ENCODE measurements at places on chromosomes 16 and 17. TPM values are rescaled to one million over a fixed set of nuclear protein-coding genes. Genes with fewer than 3 reads are reported as not detected.
A peak's percentile ranks its signal among the peaks of the same experiment; 100 is the strongest.

- H3K36me3 ChIP-seq = no peaks in the 10 kb centered on the region
- DNase-seq = no peak
- no peaks in the 10 kb centered on the region for H3K4me1 ChIP-seq
- H3K27ac ChIP-seq = no peak overlapping the region
- no peaks in the 10 kb centered on the region for H3K27me3 ChIP-seq
- no peak overlapping the region for H3K4me3 ChIP-seq
These were observed 7.9 kb downstream of the UMOD start for GRCh38 chr16:20344611-20345010.

- H3K27me3 ChIP-seq = no peaks in the 10 kb centered on the region
- no peaks in the 10 kb centered on the region for H3K36me3 ChIP-seq
- DNase-seq = peak; percentile 77
- peaks cover 7% of the 10 kb centered on the region for H3K4me1 ChIP-seq
- H3K27ac ChIP-seq = peak overlapping the region; percentile 52
These were observed 723 bp downstream of the TRIM37 start for GRCh38 chr17:59105852-59106462.

DNA sequence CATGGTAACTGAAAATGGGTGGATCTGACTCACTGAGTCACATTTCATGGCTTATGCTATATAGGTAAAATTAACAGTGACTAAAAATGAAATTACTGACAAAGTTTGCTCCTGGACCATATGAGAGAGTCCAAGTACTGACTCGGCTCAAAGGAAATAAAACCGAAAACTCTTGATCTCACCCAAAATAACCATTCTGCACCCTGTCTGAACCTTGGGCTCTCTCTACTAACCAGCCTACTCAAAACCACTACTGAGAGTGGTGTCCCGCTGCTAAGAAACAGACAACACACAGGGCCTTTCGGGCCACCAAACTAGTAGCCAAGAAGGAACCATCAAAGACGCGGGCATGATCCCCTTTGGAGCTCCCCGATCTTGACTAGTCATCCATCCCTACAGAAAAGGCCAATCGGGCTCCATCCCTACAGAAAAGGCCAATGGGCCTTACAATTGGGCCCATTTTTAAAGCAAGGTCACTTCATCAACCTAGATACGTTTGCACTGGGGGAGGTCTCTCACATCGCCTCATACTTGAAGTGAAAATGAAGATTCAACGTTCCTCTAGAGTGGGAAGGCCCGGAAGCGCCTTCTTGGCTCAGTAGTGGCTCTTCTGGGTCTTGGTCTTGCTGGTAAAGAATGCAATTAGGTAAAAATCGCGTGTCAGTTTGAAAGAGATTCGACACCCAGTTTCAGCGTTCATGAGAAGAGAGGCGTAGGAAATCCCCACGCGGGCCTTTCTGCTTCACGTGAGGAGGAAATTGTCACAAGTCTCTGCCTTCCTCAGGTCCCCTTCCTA, 720 bp upstream of the ZPBP2 start:
- DNase-seq = no peak
- no peaks in the 10 kb centered on the region for H3K4me1 ChIP-seq
- H3K27me3 ChIP-seq = no peaks in the 10 kb centered on the region
- H3K36me3 ChIP-seq = no peaks in the 10 kb centered on the region

The TP53TG3B gene
- not detected for total RNA-seq

GRCh38 chr17:42980766-42981397, 517 bp downstream of the RUNDC1 start:
- no peaks in the 10 kb centered on the region for H3K27me3 ChIP-seq
- H3K4me1 ChIP-seq = no peaks in the 10 kb centered on the region
- peak; percentile 51 for DNase-seq
- peak overlapping the region; percentile 97 for H3K4me3 ChIP-seq
- no peaks in the 10 kb centered on the region for H3K36me3 ChIP-seq

- no peak for DNase-seq
- peaks cover 27% of the 10 kb centered on the region for H3K4me1 ChIP-seq
- H3K36me3 ChIP-seq = no peaks in the 10 kb centered on the region
- H3K27me3 ChIP-seq = no peaks in the 10 kb centered on the region
- H3K4me3 ChIP-seq = no peak overlapping the region
- H3K27ac ChIP-seq = no peak overlapping the region
These were observed 13.8 kb downstream of the CTRL start for GRCh38 chr16:67917852-67918236.

The SLC47A2 gene
- total RNA-seq = not detected

GRCh38 chr16:51941412-51941811, 605.5 kb downstream of the TOX3 start:
- no peaks in the 10 kb centered on the region for H3K4me1 ChIP-seq
- no peaks in the 10 kb centered on the region for H3K36me3 ChIP-seq
- no peak overlapping the region for H3K4me3 ChIP-seq
- H3K27me3 ChIP-seq = no peaks in the 10 kb centered on the region
- H3K27ac ChIP-seq = no peak overlapping the region

DNA sequence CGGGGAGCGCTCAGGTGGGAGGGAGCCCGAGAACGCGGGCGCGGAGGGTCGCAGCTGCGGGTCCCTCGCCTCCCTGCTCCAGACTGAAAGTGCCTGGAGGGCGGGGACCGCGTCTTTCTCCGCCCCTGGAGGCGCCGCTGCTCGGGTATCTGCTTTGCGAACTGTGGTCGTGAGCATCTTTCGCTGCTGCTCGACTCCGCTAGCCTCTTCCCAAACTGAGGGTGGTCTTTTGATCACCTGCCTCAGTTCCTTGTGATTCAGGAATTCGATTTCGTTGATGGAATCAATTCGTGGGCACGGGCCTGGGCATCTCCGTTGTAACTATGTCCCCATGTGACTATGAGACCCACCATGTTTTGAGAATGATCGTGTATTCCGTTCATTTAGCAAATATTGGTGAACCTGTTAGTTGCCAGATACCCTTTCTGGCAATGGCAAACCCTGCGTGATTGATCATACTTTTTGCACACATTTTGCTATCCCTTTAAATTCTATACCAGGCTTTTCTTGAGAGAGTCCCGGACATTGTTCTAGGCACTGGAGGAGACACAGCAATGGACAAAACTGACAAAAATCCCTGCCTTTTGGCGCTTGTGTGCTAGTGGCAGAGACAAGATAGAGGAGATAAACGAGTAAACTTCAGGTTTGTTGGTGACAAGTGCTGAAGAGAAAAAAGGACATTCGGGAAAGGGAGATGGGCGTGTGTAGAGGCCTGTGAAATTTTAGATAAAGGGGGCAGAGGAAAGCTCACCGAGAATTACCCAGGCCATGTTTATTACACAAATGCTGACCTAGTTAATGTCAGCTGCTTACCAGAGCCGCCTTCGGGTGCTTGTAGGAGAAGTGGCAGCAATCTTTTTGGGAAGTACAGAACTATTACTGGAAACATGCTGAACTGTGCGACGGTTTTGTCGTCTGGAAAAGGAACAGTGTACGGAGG, 948 bp downstream of the UTP18 start:
- DNase-seq = peak; percentile 79
- peak overlapping the region; percentile 99 for H3K4me3 ChIP-seq
- H3K36me3 ChIP-seq = no peaks in the 10 kb centered on the region
- no peaks in the 10 kb centered on the region for H3K4me1 ChIP-seq
- H3K27me3 ChIP-seq = no peaks in the 10 kb centered on the region
- H3K27ac ChIP-seq = peak overlapping the region; percentile 97

The HID1 gene
- 4.2 TPM for total RNA-seq
